ENCODE measurements at places on chromosomes 1 and 21.

- peak; percentile 88 for DNase-seq
These were observed 66.8 kb downstream of the SERINC2 start for GRCh38 chr1:31479811-31480210.

DNA sequence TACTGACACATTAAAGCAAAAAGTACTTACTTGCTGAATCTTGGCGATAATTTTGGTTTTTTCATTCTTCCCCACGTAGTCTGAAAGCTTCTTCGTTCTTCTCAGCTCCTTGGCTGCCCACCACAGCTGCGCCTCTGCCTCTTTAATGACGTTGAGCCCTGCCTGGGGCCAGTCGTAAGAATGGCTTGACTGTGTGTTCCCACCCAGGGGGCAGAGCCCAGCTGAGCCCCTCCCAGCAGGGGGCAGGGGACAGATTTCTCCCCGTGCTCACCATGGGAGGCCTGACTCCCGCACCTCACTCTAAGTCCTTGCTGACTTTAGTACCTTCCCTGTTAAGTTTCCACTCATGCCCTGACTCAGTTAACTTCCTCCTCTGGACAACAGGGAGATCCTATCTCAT is 9.0 kb downstream of the CFAP298 start:
- no peak for DNase-seq

DNA sequence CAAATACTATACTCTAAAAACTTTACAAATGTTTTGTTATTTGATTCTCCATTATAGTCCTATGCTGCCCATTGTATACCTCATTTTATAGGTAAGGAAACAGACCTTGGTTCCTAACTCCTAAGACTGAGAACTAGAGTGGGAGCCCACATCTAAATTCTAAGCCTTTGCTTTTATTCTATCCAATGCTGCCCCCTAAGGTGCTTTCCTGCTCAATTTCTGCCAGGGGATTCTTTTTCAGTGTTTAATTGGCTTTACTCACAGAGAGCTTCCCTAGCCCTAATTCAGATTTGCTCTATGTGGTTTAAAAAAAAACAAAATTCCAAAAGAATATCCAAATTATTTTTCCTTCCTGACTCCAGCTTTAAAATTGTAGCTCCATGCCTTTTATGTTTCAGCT is 64.5 kb downstream of the KIF14 start:
- peak; percentile 9 for DNase-seq

- no peak for DNase-seq
These were observed 81.5 kb upstream of the EDEM3 start for GRCh38 chr1:184836141-184836540.

DNA sequence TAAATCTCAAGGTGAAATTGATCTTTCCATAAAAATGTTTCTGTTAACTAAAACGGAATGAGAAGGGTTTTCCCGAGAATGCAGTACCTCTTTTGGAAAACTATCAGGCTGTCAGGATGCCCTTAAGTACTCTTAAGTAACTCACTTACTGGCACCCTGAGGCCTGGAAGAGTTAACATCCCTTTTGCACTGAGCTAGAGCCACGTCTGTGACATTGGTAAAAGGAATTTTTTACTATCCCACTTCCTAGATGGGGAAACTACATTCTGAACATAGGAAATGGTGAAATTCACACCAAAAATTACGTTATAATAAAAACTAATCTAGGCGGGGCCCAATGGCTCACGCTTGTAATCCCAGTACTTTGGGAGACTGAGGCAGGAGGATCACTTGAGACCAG is 39.7 kb upstream of the MAP10 start:
- peak; percentile 55 for DNase-seq

GRCh38 chr1:236023926-236024565 is 40.8 kb downstream of the NID1 start:
- DNase-seq: no peak
